M059J (cell line): ENCODE measurements at places on chromosomes 7 and 10.

DNA sequence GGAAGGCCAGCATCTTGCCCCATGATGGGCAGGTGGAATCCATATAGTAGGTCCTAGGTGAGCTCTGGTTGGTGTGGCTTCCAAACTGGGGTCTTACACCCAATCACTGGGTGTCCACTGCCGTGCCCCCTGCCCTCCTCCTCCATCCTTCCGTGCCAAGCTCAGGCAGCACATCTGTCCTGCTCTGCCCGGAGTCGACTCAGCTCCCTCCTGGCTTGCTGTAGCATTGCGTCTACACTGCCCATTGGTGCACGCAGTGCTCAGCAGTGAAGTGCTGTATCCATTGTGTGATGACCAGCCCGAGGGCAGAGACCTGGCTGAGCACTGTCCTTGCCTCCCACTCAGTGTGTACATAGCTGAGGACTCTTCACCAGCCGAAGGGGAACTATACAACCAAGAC, 148.4 kb downstream of the ADAM12 start:
- DNase-seq, result no peak

DNA sequence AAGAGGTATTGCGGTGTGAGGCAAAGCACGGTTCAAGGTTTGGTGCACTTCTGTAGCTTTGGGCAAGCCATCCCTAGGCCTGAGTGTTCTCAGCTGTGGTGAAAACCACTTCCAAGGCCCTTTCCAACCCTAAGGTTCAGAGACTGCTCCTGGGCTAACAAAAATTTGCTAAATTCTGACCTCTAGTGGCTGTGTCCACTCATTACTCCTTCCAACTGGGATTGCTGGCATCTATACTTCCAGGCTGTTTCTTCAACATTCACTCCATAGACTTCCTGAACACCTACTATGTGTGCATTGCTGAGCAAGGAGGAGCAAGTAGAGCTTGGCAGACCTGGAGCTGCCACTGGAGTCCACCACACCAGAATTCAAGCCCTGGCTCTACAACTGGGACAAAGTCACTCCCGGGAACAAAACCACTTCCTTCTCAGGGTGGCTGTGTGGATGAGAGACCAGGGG, 29.3 kb upstream of the SH3PXD2A start:
- peak; percentile 64 for DNase-seq

- DNase-seq, result no peak
Observed at GRCh38 chr7:2655870-2656614, 24.3 kb downstream of the TTYH3 start.

- DNase-seq, result no peak
Observed at GRCh38 chr10:62000726-62001125, 99.2 kb downstream of the ARID5B start.

DNA sequence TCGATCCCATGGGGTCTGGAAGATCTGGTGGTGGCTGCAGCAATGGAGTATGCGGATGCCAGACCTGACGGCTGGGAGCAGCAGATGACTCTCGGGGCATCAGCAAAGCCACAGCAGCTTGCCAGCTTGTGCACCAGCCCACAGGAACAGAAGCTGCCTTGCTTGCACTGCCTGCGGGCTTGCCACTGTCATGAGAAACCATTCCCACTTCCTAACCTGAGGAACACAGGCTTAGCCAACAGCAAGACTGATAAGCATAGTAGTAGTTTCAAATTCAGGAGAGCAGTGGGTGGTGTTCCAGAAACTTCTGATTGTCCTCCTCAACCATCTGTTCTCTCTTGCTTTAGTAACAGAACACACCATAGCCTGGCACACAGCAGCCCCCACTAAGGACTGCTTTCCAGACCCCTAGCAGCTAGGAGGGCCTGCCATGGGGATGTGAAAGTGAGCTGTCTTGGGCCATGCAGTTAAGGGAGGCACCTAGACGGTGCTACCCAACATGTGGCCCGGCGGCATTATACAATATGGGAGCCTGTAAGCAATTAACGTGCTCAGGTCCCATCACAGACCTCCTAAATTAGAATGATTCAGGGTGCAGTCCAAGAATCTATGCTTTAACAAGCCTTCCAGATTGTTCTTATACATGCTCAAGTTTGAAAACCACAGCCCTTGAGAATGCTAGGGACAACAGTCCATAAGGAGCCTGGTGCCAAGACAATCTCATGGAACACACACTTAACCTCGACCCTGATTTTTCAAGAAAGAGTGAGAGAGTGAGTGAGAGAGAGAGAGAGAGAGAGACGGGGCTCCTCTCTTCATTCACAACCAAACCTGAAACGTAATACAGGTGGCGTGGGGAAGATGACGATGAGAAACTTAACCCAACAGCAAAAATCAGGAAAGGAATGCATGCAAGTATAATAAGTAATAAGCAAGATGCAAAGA, 7.1 kb downstream of the ANXA11 start:
- DNase-seq, result no peak

- peak; percentile 36 for DNase-seq
Observed at GRCh38 chr7:135976312-135977006, 700 bp downstream of the MTPN start.
